GM23338 (cell line): ENCODE measurements at places on chromosomes 5 and 9.

- DNase-seq = no peak
Measured at GRCh38 chr5:56169281-56169680, 63.8 kb downstream of the ANKRD55 start.

DNA sequence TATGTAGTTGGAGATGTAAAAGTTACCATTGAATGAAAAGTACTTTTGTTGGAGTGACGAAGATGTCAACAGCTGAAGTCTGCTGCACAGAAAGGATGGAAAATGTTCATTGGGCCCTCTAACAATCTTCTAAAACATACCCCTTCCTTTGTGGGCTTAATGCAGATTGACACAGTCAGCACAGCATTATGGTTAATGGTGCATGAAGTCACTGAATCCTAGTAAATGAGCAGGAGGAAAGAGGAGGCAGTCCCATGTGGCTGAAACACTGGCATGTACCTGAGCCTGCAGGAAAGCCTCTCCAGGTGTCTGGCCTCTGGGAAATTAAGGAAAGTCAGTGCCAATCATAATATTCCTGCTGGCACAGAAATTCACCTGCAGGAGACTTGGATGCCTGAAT, 153.8 kb downstream of the ARL15 start:
- DNase-seq = no peak

- no peak for DNase-seq
Measured at GRCh38 chr9:22214021-22214420, 204.9 kb upstream of the CDKN2B start.

- peak; percentile 32 for DNase-seq
Measured at GRCh38 chr9:114452219-114453165, 52.8 kb downstream of the WHRN start.

DNA sequence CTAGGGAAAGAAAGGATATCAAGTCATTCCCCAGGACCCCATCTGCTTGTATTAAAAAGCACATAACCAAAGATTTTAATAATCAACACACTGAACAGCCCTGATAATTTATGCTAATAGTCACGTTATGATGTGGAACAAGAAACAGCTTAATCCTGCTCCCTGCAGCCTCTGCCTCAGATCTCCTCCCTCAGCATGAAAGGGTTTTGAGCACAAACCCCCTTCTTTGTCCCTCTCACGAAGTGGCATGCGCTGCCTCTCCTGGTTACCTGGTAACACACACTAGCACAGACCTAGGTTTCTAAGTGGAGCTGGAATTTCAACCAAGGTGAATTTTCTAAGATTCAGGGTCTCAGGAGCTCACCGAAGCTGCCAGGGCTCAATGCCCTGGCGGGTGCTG, 5.1 kb downstream of the IGFBPL1 start:
- peak; percentile 48 for DNase-seq

- no peak for DNase-seq
Measured at GRCh38 chr5:157842185-157842584, 16.8 kb downstream of the CLINT1 start.
